ENCODE measurements at places on chromosomes 1 and 21.
A peak's percentile ranks its signal among the peaks of the same experiment; 100 is the strongest.

DNA sequence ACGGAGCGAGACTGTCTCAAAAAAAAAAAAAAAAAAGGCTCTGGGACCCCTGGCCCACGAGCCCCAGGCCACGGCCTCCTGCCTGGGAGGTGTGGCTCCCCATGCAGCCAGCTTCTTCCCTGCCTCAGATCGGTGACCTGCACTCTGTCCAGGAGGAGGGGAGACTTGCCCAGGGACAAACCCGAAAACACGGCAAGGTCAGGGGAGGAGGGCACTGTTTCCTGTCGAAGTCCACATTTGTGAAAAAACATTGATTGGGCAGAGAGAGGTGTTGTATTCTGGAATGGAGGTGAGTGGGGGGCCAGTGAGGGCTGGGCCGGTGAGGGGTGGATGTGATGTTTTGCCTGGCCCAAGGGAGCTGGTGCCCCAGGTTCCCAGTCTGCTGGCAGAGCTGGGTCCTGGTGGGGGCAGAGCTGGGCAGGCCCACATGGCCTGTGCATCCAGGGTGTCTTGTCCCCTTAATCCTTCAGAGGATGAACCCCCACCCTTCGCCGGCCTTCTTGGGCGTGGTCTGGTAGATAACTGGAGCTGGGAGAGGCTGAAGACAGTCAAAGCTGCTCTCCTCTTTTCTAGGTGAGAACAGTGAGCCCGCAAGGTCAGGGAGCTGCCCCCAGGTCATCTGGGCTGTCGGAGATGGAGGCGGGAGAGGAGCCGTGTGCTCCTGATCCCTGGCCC lies 12.4 kb upstream of the FAAP20 start:
- no peak for DNase-seq

DNA sequence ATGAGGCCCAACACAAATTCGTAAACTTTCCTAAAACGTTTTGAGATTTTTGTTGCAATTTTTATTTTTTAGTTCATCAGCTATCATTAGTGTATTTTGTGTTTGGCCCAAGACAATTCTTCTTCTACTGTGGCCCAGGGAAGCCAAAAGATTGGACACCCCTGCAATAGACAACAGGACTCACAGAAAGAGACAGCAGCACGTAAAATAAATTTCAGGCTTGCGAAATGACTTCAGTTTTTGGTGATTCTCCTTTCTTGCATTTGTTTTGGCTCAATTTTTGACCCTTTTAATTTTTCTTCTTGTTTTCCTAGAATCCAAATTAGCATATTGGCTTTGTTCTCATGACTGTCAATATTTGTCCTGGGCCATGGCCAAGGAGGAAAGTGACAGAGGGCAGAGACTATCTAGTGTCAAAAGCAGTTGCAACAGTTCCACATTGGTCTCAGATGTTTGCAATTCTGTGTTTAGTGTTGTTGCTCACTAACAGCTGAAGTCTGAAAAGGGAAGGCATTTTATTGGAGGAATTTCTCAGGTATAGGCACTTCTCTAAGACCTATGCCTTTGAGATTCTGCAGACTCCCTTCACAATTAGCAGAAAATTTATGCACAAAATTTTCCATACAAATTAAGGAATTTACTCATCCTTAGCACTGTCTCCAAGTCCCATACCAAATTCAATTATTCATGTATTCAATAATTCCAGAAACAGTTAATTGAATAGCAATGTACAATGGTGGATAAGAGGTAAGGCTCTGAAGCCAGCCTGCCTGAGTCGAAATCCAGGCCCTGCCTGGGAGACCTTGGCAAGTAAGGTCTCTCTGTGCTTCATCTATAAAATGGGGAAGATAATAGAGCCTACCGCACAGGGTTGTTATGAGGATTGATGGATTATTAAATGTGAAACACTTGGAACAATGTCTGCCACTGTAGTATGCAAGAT lies 160.9 kb upstream of the IVNS1ABP start:
- no peak for DNase-seq

- DNase-seq: no peak
Observed at GRCh38 chr1:51247499-51247898, 11.4 kb downstream of the RNF11 start.

GRCh38 chr21:46381541-46381940 lies 57.6 kb downstream of the PCNT start:
- DNase-seq: no peak

DNA sequence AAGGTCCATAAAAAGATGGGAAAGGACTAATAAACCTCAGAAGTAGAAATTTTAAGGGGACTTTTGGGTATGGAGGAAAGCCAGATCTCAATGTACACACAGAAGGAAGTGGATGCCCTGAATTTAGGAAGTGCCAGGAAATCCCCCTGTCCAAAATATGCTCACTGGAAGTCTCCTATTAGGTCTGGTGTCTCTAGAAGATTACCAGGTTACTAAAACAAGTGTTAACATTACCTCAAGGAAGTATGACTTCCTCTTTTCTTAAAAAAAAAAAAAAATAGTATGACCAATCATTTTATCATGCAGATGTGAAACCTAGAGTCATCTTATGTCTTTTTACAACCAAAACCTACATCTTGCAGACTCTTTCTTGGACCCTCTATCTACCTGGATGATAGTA lies 30.7 kb downstream of the CD58 start:
- no peak for DNase-seq

DNA sequence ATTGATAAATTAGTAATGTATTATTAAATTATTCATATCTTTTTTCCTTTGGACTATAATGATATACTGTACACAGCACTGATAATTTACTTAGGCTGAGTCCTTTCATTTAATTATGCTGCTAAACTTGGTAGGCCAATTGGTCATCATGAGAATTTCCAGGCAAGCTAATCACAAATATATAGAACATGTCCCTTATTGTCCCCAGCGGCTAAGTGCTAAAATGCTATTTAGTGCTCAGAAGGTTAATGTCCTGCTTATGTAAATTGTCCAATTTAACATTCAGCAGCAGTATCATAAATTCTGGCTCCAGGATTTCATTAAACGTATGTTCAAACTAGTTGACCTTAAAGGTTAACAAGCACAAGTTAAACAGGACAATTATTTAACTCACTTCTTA lies 30.0 kb upstream of the RRP15 start:
- no peak for DNase-seq

GRCh38 chr21:31644643-31645042 lies 14.8 kb upstream of the SOD1 start:
- DNase-seq: no peak

DNA sequence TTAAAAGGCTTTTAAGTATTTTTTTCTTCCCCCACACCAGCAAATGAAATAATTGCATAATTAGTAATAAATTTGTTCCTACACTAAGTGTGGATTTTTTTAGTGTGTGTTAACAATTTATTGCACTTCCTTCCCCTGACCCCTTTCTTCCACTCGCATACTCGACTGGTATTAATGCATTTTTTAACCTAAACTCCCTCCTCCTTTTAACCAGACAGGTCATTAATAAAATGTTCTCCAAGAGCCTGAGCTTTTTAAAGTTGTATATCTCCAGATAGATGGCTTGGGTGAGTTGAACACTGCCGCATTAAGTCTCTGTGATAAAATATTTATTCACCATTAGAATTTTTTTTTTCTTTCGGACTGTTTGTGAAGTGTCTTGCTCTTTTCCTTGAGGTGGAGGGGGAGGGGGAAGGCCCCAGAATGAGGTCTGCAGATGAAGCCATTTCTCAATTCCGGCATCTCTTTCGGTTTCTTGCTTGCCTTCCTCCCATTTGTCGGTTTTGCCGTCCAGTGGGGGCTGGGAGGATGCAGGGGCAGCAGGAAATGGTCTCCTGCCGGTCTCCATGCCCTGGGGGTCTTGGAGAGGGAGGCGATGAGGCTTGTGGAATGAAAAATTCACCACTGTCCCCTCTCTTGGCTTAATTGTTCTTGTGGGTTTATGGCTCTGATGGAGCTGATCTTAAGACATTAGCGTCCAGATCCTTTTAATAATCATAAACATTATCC lies 64.1 kb upstream of the ACTL8 start:
- no peak for DNase-seq

DNA sequence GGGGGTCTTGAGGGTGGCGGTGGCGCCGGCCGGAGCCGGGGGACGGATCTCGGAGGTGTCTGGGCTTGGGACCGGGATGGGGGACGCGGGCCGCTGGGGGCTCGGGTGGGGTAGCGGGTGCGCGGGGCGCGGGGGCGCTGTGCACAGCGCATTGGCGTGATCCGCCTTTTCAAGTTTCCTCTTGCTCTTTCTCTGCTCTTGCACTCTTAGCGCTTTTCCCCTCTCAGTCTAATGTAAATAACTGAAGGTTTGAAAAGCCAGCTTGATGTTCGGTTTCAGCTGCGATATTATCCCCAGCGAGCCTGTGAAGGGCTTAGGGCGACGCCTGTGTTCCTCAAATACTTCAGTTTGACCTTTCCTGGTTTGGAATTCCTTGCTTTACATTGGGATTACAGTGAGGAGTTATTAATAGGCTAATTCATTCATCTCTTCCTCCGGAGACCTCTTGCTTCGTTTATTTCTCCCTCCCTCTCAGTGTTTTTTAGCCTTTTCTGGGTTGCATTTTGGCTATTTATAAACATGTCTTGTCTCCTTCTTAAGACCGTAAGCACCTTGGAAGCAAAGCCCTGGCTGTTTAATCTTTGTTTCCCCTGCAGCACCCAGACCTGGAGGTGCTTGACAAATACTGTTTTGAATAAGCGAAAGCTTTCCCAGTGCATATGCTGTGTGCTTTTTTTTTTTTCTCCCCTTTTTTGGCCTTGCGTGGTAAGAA lies 693 bp downstream of the RAB4A start:
- peak; percentile 32 for DNase-seq

DNA sequence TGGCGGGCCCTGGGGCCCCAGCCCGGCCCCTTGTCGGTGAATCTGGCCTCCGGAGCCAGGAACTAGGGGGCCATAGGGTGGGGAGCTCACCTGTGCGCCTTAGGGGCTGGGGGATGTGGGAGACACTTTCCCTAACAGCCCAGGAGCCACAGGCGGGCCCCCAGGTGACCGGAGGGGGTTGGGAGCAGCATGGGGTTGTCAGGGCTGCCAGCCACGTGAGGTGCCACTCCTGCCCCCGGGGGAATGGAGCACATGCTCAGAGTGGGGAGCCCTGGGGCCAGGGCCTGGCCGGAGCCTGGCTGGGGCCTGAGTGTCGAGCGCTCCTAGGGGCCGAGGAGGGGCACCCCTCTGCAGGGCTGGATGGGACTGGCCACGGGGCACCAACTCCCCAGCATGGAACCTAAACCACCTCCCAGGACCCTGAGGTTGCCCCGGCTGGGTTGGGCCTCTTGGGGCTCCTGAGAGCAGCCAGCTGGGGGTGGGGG lies 19.9 kb downstream of the PRXL2B start:
- no peak for DNase-seq

DNA sequence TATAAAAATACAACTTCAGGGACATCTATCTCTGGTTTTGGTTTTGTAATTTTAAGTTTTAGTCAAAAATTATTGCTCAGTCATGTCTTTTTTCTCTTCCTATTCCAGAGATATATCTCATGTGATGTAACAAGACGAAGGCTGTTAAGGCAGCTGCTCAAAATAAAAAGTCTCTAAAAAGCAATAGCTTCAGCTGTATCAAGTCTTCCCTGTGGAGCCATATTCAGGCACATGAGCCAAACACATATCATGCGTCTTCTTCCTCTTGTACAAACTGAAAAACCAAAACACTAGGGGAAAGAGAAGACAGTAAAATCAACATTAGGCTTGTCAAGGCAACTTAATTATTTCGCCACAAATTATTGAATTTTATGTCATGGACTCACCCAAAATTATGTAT lies 240.7 kb downstream of the NRIP1 start:
- no peak for DNase-seq
